ENCODE measurements at places on chromosomes 5 and 9.

- no peak for DNase-seq
These were observed 28.7 kb downstream of the DIAPH1 start for GRCh38 chr5:141590127-141590526.

DNA sequence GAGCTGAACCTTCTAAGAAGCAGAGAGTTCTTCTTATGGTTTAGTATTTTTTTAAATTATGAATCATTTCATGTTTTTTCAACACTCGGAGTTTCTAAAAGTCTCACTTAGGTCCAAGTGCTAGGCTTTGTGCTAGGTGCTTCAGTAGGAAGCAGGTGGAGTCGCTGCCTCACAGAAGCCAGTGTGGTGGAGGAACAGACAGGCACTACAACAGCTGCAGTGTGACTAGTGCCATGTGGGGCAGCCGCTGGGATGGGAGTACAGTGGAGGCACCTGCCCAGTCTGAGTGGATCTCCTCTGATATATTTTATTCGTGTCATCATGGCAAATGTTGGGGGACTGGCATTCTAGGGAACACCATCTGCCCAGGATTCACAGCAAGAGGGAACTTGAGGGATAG is 15.3 kb downstream of the PCDHGC5 start:
- DNase-seq = no peak

- no peak for DNase-seq
These were observed 7.4 kb upstream of the SLC2A8 start for GRCh38 chr9:127389381-127390247.

- DNase-seq = peak; percentile 63
These were observed 15.0 kb upstream of the PTBP3 start for GRCh38 chr9:112348257-112349007.

DNA sequence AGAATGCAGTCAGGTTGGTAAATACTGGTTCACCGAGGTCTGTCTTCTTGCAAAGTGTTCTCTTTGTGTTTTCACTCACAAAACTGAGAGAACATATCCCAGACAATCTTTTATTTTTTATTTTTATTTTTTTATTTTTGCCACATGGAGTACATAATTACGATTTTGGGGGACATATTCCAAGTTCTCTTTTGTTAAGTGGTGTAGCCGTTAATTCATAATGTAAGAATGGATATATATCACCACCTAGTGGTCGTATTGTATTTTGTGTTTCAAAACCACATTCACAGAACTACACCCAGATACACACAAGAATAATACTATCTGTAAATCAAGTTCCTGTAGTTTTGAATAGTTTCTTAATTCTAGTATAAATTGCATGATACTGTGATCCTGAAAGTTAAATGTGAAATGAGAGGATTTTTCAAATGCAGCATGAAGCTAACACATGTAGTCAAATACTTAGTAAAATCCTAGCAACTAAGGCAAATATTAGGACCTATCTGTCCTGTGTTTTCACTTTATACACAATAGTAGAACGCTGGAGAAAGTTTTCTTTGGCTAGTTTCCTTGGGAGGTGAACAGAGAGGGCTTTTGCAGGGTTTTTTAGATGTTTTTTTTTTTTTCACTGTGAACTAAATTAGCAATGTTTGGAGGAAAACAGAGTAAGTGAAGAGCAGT is 92.7 kb downstream of the VCAN start:
- DNase-seq = peak; percentile 60

DNA sequence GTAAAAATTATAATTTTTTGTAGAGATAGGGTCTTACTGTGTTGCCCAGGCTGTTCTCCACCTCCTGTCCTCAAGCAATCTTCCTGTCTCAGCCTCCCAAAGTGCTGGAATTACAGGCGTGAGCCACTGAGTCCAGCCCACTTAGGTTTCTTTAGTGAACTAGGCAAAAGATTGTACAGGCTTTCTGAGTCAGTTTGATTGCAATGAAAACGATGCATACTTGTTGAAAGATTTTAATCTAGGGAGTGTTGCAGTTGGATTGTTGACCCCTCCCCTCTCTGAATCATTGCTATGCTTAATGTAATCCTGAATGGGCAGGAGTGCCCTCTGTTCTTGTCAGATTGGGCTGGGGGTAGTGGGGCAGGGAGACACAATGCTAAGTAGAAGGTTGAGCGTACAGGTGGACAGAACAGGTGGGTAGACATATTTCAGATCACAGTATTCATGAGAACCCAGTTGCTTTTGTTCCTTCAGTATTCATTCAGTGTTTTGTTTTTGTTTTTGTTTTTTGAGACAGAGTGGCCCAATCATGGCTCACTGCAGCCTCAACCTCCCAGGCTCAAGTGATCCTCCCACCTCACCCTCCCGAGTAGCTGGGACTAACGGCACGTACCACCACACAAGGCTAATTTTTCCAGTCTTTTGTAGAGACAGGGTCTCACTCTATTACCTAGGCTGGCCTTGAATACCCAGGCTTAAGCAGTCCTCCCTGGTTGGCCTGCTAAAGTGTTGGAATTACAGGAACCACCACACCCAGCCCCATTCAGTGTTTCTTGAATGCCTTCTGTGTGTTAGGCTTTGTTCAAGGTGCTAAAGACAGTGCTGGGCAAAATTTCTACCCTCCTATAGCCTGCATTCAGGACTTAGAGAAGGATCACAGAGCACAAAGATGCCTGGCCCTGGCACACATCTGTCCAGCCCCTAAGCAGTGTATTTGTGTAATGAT is 70.1 kb downstream of the KIAA1958 start:
- peak; percentile 58 for DNase-seq

DNA sequence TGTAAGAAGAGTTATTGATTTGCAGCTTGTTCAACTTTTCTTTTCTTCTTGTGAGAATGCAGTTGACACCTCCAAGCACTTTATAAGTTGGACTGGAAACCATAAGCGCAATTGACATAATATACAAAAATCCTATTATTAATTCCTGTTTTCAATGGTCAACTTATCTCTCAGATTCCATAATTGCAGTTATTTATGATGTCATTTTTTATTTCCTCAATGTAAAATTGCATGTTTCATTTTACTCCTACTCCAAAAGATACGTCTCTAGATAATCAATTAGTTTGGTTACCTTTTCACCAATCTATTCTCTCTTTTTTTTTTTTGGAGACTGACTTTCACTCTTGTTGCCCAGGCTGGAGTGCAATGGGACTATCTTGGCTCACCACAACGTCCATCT is 1416.1 kb upstream of the CDH6 start:
- DNase-seq = no peak

- DNase-seq = no peak
These were observed 76.4 kb upstream of the RPS23 start for GRCh38 chr5:82354543-82354942.

DNA sequence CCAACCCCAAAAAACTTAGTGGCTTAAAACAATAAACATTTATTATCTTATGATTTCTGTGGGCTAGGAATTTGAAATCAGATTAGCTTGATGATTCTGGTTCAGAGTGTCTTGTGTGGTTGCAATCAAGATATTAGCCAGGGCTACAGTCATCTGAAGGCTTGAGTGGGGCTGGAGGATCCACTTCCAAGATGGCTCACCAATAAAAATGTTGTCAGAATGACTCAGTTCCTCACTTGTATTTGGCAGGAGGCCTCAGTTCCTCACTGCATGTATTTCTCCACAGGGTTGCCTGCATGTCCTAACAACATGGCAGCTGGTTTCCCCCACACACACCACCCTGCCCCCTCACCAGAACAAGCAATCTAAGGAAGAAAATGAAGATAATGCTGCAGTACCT is 98.2 kb upstream of the NIPBL start:
- no peak for DNase-seq

DNA sequence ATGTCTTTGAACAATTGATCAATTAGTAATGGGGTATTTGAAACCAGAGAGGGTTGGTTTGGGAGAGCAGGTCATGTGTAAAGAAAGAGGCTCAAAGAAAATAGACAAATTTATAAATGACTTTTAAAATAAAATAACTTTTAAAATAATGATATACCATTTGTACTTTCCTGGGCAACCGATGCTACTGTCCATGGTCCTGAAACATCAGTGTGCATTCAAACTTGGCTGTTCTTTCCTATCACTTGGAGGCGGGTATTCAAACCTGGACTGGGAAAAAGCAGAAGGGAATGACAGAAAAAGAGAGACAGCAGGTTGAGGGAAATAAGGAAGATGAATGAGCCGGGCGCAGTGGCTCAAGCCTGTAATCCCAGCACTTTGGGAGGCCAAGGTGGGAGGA is 1446.4 kb upstream of the WWC1 start:
- no peak for DNase-seq

GRCh38 chr5:40165106-40165788 is 514.5 kb upstream of the PTGER4 start:
- no peak for DNase-seq
